Activated naive CD8-positive, alpha-beta T cell treated with anti-CD3 and anti-CD28 coated beads for 36 hours (primary cell): ENCODE measurements at places on chromosomes 3 and 15. TPM values are rescaled to one million over a fixed set of nuclear protein-coding genes. Genes with fewer than 3 reads are reported as not detected.

GRCh38 chr3:23252122-23252521 is 49.0 kb downstream of the UBE2E2 start:
- H3K27me3 ChIP-seq = no peaks in the 10 kb centered on the region
- no peak for DNase-seq
- no peak overlapping the region for H3K4me3 ChIP-seq
- H3K4me1 ChIP-seq = peaks cover 33% of the 10 kb centered on the region
- H3K36me3 ChIP-seq = peaks cover 9% of the 10 kb centered on the region

- H3K27ac ChIP-seq = no peak overlapping the region
- no peak overlapping the region for H3K4me3 ChIP-seq
- H3K4me1 ChIP-seq = no peaks in the 10 kb centered on the region
- peaks cover 1% of the 10 kb centered on the region for H3K36me3 ChIP-seq
- H3K27me3 ChIP-seq = peaks cover 4% of the 10 kb centered on the region
These were observed 487.7 kb upstream of the RASGRP1 start for GRCh38 chr15:39052323-39052705.

DNA sequence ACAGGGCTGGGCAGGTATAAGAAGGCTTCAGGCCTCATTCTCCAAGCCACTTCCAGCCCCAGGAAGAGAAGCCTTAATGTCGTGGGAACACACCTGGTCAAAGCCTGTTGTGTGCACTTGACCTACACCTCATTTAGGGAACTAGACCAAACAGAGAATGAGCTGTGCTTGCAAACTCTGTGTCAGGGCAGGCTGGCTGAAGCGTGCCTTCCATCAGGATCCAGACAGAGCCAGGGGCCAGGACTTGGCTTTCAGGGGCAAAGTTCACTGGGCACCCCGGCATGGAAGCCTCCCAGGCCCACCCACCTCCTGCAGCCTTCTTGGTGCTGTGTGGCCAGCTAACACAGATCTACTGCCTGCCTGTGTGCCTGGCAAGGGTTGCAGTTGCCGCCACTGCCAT is 11.5 kb downstream of the RBPMS2 start:
- no peaks in the 10 kb centered on the region for H3K36me3 ChIP-seq
- peaks cover 2% of the 10 kb centered on the region for H3K4me1 ChIP-seq
- no peak for DNase-seq
- no peaks in the 10 kb centered on the region for H3K27me3 ChIP-seq
- H3K4me3 ChIP-seq = no peak overlapping the region

Gene MCF2L2
- total RNA-seq = 1.9 TPM

DNA sequence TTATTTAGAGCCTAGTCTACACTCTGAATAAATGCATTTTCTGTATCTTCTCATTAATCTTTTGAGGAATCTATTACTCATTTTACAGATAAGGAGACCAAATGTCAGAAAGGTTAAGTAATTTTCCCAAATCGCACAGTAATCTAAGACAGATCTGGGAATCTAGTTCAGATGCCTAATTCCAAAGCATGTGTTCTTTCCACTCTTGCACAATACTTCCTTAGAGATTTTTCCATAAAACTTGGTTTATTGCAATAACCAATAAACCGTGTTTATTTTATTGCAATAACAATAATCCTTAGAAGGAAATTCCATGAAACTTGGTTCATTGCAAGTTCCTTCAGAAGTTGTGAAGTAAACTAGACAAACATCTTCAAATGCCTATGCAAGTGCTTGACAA is 17.4 kb upstream of the COL8A1 start:
- no peak overlapping the region for H3K27ac ChIP-seq
- peaks cover 8% of the 10 kb centered on the region for H3K27me3 ChIP-seq
- H3K36me3 ChIP-seq = no peaks in the 10 kb centered on the region
- H3K4me1 ChIP-seq = no peaks in the 10 kb centered on the region

DNA sequence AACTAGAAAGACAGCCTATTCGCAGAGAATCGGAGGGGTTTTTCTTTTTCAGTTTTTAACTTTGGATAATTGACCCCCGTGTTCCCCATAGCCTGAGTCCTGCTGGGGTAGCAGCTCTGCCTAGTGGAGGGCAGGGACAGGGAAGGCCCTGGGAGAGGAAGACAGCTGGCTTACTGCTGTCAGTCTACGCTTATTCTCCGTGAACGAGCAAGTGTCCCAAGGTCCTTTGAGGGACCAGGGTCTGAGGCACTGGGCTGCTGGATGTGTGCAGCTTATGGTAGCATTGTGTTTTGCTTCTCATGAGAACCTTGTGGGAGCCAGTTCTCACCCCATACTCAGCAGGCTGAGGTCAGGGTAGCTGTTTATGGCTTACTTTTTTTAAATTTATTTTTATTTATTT is 3.0 kb downstream of the LIMD1 start:
- peaks cover 64% of the 10 kb centered on the region for H3K4me1 ChIP-seq
- H3K4me3 ChIP-seq = peak overlapping the region; percentile 92
- H3K27ac ChIP-seq = peak overlapping the region; percentile 55
- H3K36me3 ChIP-seq = peaks cover 37% of the 10 kb centered on the region
- no peak for DNase-seq

GRCh38 chr15:81376231-81376630 is 2.2 kb upstream of the TMC3 start:
- DNase-seq = no peak
- H3K4me1 ChIP-seq = no peaks in the 10 kb centered on the region
- no peaks in the 10 kb centered on the region for H3K27me3 ChIP-seq
- H3K27ac ChIP-seq = no peak overlapping the region
- no peak overlapping the region for H3K4me3 ChIP-seq
- H3K36me3 ChIP-seq = no peaks in the 10 kb centered on the region

Gene PPP2R3A
- total RNA-seq = 0.49 TPM

GRCh38 chr3:193095366-193095765 is 145.7 kb upstream of the PLAAT1 start:
- no peaks in the 10 kb centered on the region for H3K27me3 ChIP-seq
- no peak for DNase-seq
- H3K36me3 ChIP-seq = no peaks in the 10 kb centered on the region
- no peak overlapping the region for H3K27ac ChIP-seq

Gene GPR176
- total RNA-seq = 0.12 TPM

Gene FOXB1
- total RNA-seq = 0.14 TPM

DNA sequence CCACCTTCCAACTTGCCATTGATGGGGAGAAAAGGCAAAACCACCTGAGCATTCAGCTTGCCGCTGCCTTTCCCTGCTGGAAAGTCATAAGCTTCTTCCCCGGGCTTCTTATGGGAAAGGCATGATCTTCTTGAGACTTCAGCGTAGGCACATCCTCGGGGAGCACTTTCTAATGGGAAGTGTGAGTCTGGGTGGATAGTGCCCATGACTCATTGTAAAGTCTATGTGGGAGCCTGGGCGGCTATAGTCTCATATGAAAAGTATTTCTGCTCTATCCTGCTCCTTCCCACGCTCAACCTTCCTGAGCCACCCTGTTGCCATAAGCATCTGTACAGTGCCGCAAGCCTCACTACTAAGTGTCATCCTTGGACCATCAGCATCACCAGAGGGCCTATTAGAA is 309.9 kb upstream of the THBS1 start:
- H3K4me3 ChIP-seq = no peak overlapping the region
- H3K36me3 ChIP-seq = no peaks in the 10 kb centered on the region
- no peak overlapping the region for H3K27ac ChIP-seq
- H3K4me1 ChIP-seq = no peaks in the 10 kb centered on the region
- no peak for DNase-seq

Gene SLCO2A1
- not detected for total RNA-seq

Gene ECE2
- total RNA-seq = not detected

Gene FGF7
- not detected for total RNA-seq

GRCh38 chr15:73927003-73927475 is 777 bp downstream of the LOXL1 start:
- H3K27ac ChIP-seq = no peak overlapping the region
- H3K27me3 ChIP-seq = no peaks in the 10 kb centered on the region
- peak overlapping the region; percentile 48 for H3K4me3 ChIP-seq
- DNase-seq = peak; percentile 47
- H3K4me1 ChIP-seq = peaks cover 36% of the 10 kb centered on the region

DNA sequence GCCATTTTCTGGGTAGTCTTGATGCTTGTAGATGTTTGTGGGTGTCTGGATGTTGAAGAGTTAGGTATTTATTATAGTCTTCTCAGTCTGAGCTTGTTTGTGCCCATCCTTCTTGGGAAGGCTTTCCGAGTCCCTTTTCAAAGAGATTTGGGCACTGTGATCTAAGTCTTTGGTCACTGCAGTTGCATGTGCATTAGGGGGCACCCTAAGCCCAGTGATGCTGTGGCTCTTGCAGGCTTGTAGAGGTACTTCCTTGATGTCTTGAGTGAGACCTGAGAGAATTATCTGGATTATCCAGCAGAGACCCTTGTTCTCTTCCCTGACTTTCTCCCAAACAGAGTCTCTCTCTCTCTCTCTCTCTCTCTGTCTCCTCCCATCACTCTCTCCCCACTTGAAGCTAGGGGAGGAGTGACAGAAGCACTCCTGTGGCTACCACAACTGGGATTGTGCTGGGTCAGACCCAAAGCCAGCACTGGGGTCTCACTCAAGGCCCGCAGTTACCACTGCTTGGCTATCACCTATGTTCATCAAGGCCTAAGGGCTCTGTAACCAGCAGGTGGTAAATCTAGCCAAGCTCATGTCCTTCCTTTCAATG is 68.5 kb downstream of the TMCO5A start:
- DNase-seq = peak; percentile 11
- no peaks in the 10 kb centered on the region for H3K36me3 ChIP-seq
- no peak overlapping the region for H3K4me3 ChIP-seq
- no peak overlapping the region for H3K27ac ChIP-seq
- H3K4me1 ChIP-seq = no peaks in the 10 kb centered on the region

DNA sequence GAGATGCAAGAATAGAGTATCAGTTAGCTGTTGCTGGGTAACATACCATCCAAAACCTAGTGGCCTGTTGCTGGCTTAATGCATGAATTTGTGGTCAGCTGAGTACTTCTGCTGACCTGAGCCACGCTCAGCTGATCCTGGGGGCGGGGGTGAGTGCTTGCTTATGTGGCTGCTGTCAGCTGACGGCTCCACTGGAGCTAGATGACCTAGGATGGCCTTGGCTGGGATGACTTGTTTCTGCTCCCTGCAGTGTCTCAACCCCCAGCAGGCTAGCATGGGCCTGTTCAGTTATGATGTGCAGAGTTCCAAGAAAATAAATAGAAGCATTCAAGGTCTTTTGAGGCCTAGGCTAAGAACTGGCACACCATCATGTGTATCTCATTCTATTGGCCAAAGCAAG is 63.9 kb downstream of the FBLN2 start:
- H3K4me3 ChIP-seq = no peak overlapping the region
- H3K27me3 ChIP-seq = no peaks in the 10 kb centered on the region
- no peaks in the 10 kb centered on the region for H3K4me1 ChIP-seq
- no peak for DNase-seq
- no peaks in the 10 kb centered on the region for H3K36me3 ChIP-seq

DNA sequence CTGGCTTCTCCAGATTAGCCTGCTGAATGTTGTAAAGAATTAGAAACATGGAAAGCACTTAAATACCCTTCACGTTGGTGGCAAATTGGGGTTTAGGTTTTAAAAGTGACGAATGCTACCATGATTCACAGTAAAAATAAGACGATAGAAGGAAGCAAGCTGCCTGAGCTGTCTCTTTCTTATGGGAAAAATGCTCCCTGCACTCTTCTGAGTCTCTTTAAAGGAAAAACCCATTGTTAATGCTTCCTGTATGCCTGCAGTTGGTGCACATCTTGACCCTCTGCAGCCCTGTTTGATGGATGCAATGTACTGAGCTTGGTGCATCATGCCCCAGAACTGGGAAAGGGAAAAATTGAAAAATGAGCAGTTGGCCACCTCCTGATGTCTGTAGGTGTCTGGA is 258.6 kb upstream of the RASGRP1 start:
- no peaks in the 10 kb centered on the region for H3K4me1 ChIP-seq
- H3K27me3 ChIP-seq = peaks cover 9% of the 10 kb centered on the region
- DNase-seq = no peak
- H3K4me3 ChIP-seq = no peak overlapping the region
- H3K36me3 ChIP-seq = no peaks in the 10 kb centered on the region

DNA sequence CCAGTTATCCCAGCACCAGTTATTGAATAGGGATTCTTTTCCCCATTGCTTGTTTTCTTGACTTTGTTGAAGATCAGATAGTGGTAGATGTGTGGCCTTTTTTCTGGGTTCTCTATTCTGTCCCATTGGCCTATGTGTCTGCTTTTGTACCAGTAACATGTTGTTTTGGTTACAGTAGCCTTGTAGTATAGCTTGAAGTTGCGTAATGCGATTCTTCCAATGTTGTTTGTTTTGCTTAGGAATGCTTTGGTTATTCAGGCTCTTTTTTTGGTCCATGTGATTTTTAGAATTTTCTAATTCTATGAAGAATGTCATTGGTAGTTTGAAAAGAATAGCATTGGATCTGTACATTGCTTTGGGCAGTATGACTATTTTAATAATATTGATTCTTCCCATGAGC is 94.3 kb upstream of the CHMP2B start:
- H3K27ac ChIP-seq = no peak overlapping the region
- H3K4me1 ChIP-seq = no peaks in the 10 kb centered on the region
- no peak overlapping the region for H3K4me3 ChIP-seq
- no peaks in the 10 kb centered on the region for H3K36me3 ChIP-seq
- DNase-seq = no peak

DNA sequence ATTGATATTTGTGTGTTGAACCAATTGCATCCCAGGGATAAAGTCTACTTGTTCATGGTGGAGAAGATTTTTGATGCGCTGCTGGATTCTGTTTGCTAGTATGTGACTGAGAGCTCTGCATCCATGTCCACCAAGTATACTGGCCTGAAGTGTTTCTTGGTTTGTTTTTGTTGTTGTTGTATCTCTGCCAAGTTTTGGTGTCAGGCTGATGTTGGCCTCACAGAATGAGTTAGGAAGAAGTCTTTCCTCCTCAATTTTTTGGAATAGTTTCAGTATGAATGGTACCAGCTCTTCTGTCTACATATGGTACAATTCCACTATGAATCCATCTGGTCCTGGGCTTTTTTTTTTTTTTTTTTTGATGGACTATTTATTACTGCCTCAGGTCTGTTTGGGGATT is 50.9 kb upstream of the OSTN start:
- H3K36me3 ChIP-seq = no peaks in the 10 kb centered on the region
- no peak overlapping the region for H3K27ac ChIP-seq
- no peaks in the 10 kb centered on the region for H3K27me3 ChIP-seq
- H3K4me1 ChIP-seq = no peaks in the 10 kb centered on the region

Gene MAGEL2
- not detected for total RNA-seq

- peaks cover 4% of the 10 kb centered on the region for H3K4me1 ChIP-seq
- no peak for DNase-seq
- H3K4me3 ChIP-seq = no peak overlapping the region
- peaks cover 5% of the 10 kb centered on the region for H3K36me3 ChIP-seq
- peaks cover 4% of the 10 kb centered on the region for H3K27me3 ChIP-seq
- no peak overlapping the region for H3K27ac ChIP-seq
These were observed 57.7 kb downstream of the IL16 start for GRCh38 chr15:81254277-81254915.

DNA sequence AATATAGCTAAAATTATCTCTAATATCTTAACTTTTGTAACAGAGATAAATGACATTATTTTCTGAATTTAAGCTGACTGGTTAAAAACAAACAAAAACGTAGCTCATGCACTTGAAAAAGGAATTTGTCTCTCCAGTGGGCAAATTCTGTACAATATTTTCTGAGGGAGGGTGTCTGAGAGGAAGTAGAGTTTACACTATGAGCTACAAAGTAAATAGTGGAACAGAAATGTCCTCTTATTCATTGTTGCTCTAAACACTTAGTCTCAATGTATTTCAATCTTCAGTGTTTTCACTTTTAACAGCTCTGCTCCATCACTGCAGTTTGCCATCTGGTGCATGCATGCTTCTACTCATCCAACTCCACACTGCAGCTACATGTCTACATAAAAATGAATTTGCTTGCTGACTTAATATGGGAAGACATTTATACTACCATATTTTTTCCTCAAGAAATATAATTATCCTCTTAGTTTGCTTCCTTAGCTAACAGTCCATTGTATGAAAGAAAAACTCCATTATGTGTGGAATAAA is 817.4 kb upstream of the LMCD1 start:
- no peaks in the 10 kb centered on the region for H3K36me3 ChIP-seq
- no peaks in the 10 kb centered on the region for H3K4me1 ChIP-seq
- H3K27me3 ChIP-seq = peaks cover 6% of the 10 kb centered on the region
